Right forelimb (tissue), 1 donor: ENCODE measurements at places on chromosomes 5 and 9.

DNA sequence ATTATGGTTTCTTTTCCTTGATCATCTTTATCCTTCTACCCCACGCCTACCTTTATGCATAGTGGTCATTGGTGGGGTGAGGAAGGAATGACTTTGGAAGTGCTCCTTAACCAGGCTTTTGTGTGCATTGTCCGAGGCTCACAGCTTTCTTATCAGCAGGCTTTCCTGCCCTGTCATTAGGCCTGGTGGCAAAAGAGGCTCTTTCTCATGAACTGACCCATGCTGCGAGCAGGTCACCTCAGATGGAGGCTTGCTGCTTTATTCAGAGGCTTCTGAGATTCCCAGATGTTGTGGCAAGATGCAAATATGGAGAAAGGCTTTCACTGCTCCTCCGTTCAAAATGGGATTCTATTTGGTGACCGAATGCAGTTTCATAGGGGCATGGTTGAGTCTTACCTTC lies 57.4 kb upstream of the DMRTA1 start:
- DNase-seq: no peak

DNA sequence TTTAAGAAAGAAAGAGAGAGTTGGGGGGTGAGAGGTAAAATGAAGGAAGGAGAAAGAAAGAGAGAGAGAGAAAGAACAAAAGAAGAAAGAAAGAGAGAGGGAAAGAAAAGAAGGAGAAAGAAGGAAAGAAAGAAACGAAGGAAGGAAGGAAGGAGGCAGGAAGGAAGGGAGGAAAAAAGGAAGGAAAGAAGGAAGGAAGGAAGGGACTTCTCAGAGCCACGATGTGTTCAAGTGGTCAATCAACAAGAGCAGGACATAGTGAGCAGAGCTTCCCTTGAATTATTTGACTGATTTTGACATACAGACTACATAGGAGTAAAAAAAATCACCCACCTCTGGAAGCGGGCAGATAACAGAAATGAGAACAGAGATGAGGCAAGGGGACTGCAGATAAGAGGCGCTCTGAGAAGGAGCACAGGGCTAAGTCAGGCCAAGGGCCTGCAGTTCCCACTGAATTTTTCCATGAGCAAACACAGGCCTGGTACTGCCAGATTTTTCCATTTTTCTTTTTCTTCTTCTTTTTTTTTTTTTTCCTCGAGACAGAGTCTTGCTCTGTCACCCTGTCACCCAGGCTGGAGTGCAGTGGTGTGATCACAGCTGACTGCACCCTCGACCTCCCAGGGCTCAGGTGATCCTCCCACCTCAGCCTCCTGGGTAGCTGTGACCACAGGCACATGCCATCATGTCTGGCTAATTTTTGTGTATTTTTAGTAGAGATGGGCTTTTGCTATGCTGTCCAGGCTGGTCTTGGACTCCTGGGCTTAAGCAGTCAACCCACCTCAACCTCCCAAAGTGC lies 77.7 kb upstream of the IL17B start:
- DNase-seq: no peak

DNA sequence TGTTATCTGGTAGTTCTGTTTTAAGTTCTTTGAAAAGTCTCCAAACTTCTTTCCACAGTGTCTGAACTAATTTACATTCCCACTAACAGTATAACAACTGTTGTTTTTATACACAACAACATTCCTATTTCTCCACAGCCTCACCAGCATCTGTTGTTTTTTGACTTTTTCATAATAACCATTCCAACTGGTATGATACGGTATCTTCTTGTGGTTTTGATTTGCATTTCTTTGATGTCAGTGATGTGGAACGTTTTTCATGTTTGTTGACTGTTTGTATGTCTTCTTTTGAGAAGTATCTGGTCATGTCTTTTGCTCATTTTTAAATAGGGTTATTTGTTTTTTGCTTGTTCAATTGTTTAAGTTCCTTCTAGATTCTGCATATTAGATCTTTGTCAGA lies 12.6 kb upstream of the GRAMD2B start:
- no peak for DNase-seq

GRCh38 chr9:77977210-77977611 lies 54.4 kb downstream of the GNAQ start:
- DNase-seq: no peak

GRCh38 chr5:80959768-80960442 lies at the start of gene RASGRF2:
RASGRF2 (plus strand) TSS chr5:80960363; CDS start chr5:80960739, 376 bp downstream.
- no peak for DNase-seq

DNA sequence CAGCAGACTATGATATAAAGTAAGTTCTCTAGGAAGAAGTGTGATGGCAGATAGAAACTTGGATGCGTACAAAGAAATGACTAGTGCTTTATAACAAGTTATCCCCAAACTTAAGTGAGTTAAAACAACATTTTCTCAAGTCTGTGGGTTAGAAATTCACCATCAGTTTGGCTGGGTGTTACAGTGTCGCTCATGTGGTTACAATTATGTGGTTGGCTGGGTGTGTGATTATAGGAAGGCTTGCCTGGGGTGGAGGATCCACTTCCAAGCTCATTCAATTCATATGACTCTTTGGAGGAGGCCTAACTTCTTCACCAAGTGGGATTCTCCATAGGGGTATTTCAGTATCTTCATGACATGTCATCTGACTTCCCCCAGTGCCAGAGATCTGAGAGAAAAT lies 10.3 kb upstream of the C9orf40 start:
- DNase-seq: no peak

DNA sequence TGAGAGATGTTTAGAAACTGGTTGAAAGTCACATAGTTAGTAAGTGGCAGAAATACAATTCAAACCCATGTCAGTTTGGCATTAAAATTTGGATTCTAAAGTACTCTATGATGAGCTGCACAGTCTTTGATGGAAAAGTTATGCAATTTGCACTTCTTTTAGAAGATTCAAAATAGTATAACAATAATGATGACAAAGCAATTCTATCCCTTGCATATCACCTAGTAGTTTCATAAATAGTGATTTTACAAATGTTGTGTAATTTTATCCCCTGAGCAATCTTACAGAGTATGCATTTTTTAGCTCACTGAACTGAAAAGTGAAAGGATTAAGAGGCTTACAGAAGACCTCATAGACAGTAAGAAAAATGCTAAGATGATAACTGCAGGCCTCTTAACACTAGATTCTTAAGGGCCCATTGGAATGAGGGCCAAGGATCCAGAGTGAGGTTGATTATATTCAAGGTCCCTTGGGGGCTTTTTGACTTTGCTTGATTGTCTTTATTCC lies 3.7 kb downstream of the C5orf46 start:
- no peak for DNase-seq

DNA sequence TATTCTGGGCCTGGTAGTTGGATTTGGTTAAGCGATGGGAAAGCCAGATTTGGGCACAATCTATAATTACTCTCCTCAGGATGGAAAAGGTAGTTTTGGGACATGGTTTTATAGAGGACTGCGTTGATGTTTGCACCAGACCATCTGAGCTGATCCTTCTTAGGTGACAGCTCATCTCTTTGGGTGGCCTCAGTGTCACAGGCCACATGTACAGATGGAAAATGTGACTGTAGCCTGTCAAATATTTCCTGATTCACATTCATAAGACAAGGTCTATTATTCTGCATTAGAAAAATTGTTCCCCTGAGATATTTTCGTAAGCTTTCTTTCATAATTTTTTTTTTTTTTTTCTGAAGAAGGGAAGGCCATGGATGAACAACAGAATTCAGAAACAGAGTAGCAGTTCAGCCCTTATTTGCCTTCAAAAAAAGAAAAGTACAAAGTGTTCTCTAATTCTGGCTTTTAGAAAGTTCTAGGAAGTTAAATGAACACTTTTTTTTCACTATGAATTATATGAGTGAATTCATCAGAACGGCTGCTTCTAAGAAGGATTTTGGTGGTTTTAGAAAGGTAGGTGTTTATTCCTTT lies 81.0 kb downstream of the NNT start:
- no peak for DNase-seq

DNA sequence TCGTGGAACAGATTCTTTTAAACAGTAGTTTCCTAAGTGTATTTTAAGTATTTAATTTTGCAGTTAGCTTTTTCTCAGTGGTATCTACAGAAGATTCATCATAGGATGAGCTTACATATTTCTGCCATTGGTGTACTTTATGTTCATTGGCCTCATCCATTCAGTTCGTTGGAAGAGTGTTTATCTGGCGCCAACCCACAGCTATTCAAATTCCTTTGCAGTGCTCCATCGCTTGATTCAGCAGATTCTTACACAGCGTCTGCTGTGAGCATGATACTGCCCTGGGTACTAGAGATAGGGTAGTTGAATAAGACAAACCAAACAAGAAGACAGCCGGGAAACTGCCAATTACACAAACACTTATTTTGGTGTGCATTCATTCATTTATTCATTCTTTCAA lies 55.1 kb downstream of the NUP214 start:
- no peak for DNase-seq

DNA sequence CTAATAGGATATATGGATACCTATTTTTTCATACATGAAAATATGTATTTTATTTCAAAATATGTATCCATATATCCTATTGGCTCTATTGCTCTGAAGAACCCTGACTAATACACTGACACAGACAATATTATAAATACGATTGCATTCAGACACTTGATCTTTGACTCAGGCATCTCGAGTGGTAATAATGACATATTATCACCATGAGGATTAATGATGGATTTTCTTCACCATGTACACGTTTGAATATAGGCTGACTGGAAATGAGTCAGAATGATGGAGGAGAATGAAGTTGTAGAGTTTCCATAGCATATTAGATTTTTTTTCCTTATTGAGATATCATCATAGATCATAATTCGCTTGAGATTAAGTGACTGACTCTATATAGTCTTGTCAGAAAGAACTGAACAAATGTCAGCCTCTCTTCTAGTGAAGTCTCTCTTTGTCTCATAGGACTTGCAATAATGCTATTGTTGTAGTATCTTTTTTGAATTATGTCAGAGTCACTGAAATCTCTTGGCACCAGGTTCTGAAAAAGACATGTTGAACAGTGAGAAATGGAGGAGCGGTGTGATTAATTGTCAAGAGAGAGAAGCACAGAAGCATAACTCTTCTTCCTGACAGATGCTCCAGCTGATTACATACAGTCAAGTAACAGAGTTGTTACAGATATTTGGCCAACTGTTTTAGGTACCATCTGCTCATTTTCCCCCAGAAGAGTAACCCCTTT lies 41.4 kb upstream of the SLCO6A1 start:
- DNase-seq: no peak

DNA sequence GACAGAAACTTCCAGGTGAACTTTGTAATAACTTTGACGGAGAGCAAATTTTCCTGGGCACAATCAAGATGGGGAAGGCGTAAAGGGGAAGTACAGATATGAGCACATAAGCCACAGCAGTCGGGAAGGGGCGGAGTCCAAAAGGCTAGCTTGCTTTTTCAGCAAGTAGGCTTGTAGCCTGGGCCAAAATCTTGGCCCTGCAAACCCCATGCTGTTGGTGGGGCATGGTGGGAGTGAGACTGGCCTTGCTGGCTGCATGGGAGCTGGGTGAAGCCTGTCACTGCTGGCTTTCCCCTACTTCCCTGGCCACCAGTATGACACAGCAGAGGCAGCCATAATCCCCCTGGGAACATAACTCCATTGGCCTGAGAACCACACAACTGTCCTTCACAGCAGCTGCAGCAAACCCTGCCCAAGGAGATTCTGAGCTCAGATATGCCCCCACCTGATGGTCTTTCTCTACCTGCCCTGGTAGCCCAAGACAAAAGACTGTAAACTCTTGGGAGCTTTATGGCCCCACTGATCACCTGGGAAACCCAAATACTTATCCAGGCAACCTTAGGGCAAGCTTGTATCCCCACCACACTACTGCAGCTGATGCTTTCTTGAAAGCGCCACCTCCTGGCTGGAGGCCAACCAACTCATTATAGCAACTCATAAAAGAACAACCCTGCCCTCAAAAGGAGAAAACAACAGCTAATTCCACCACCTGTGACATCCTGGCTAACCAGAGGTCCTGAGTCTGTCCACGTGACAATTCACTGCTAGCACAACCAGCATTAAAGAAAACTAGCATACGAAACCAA lies 24.0 kb downstream of the DCTN4 start:
- no peak for DNase-seq

DNA sequence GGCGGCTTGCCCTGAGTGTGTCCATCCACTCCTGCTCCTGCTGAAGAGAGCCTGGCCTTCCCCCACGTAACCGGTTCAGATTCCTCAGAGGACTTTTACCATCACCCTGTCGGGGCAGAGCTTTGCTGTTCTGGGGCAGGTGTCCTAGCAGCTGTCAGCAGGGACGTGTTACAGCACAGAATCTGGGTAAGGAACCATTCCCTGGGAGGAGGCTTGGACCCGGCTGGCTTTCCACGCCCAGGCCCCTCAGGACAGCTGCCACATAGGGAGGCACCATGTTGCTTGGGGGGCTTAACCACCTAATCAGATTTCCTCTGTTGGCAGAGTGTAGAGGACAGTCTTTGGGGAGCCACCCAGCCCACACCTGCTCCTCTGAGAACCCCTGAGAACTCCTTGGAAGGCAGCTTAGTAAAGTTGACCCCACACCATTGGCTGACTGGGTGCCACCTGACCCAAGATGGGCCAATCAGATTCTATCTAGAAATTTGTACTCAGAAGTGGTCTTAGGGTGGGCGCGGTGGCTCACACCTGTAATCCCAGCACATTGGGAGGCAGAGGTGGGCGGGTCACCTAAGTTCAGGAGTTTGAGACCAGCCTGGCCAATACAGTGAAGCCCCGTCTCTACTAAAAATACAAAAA lies 23.3 kb upstream of the EEIG1 start:
- no peak for DNase-seq

DNA sequence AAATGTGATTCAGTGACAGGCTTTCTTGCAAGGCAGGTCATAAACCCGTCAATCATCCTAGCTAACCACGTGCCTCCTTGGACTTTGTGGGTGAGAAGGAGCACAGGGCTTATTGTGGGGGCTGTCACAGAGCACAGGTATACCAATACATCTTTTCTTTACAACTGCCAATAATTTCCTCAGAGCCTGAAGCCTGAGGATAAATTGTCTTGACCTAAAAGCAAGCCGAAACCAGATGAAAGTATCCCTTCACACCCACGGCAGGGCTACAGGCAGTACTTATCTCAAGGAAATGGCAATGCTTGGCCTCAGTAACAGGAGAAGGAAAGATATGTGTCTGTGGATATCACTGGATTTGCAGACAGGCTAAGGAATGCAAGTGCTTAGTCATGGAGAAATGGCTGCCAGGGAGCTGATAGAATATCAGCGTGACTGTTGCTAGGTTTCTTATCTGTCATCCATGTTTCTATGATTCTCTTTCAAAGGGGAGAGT lies 90.3 kb upstream of the ZNF366 start:
- DNase-seq: no peak

DNA sequence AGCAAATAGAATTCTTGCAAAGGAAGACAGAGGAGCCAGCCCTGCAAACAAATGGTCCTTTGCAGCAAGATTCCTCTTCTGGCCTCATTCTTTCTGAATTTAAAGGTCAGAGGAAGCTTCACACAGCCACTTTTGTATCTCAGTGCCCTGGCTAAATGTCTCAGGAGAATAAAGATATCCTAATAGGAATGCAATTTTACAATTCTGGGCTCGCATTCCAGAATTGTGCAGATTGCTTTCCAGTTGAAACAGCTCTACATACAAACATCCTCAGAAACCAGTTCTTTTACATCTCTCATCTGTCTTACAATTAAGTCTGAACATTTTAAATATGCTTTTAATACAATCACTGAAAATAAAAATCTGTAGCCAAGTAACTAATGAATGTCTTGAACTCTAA lies 14.6 kb upstream of the ACOT12 start:
- no peak for DNase-seq

- no peak for DNase-seq
Measured at GRCh38 chr9:94167376-94167890, 83.2 kb downstream of the PTPDC1 start.

- no peak for DNase-seq
Measured at GRCh38 chr9:75979362-75979761, 88.9 kb downstream of the PCSK5 start.

- no peak for DNase-seq
Measured at GRCh38 chr9:122036408-122036807, 56.7 kb downstream of the TTLL11 start.
